ENCODE measurements at places on chromosomes 2 and 18. TPM values are rescaled to one million over a fixed set of nuclear protein-coding genes. Genes with fewer than 3 reads are reported as not detected.

The CYBRD1 gene
- total RNA-seq = 28.7 TPM

The PLGLB1 gene
- total RNA-seq = 1.4 TPM

The CNGA3 gene
- not detected for total RNA-seq

The GPR35 gene
- 19.7 TPM for total RNA-seq

The TNFAIP6 gene
- not detected for total RNA-seq

The SCYGR4 gene
- not detected for total RNA-seq

The CFC1 gene
- not detected for total RNA-seq

The REEP1 gene
- not detected for total RNA-seq

The BOLL gene
- total RNA-seq = not detected

The PTPRN gene
- total RNA-seq = not detected

The IL1F10 gene
- not detected for total RNA-seq

The HOXD8 gene
- not detected for total RNA-seq

The SPDYA gene
- total RNA-seq = 8.0 TPM

The GALNT13 gene
- not detected for total RNA-seq

The HPCAL1 gene
- 45.2 TPM for total RNA-seq

The TLX2 gene
- 0.45 TPM for total RNA-seq

The CDK15 gene
- total RNA-seq = not detected

The KCNG2 gene
- not detected for total RNA-seq

The GAL3ST2 gene
- not detected for total RNA-seq

The IL18R1 gene
- total RNA-seq = 42.9 TPM

The LONRF2 gene
- total RNA-seq = not detected

The SAG gene
- total RNA-seq = 0.11 TPM

The DCAF17 gene
- total RNA-seq = 20.0 TPM

The AOX1 gene
- total RNA-seq = not detected

The HMSD gene
- not detected for total RNA-seq

The EML6 gene
- total RNA-seq = 1.7 TPM

The SPP2 gene
- total RNA-seq = not detected

The AQP4 gene
- total RNA-seq = not detected

The SFT2D3 gene
- total RNA-seq = 6.4 TPM

The SPR gene
- total RNA-seq = 1.7 TPM

The ACMSD gene
- total RNA-seq = not detected

The ECEL1 gene
- total RNA-seq = not detected

The DES gene
- not detected for total RNA-seq

The COL4A4 gene
- 0.88 TPM for total RNA-seq

The TUBA4B gene
- total RNA-seq = not detected

The CYTIP gene
- total RNA-seq = 363 TPM

The UGT1A6 gene
- not detected for total RNA-seq

The DNPEP gene
- 103 TPM for total RNA-seq

The ANKAR gene
- 18.0 TPM for total RNA-seq

The HOXD13 gene
- total RNA-seq = not detected

The OXER1 gene
- 0.19 TPM for total RNA-seq

The CLHC1 gene
- 6.3 TPM for total RNA-seq

The DNAJC10 gene
- total RNA-seq = 60.6 TPM

The UGT1A10 gene
- not detected for total RNA-seq

The KCNF1 gene
- total RNA-seq = not detected

The COPS8 gene
- 57.9 TPM for total RNA-seq

The LYPD6 gene
- total RNA-seq = not detected

The ELOA2 gene
- not detected for total RNA-seq

The KCNJ3 gene
- not detected for total RNA-seq

The RNF125 gene
- total RNA-seq = 105 TPM

The SATB2 gene
- total RNA-seq = 0.79 TPM

The PCARE gene
- total RNA-seq = not detected

The DNAJC5G gene
- total RNA-seq = not detected

The NFATC1 gene
- 35.8 TPM for total RNA-seq

The C2orf66 gene
- total RNA-seq = not detected

The SUMO1 gene
- 84.1 TPM for total RNA-seq

The RFTN2 gene
- total RNA-seq = not detected

The SPATA3 gene
- total RNA-seq = not detected

The MAB21L4 gene
- not detected for total RNA-seq
